ENCODE measurements at places on chromosomes 5 and 9.

- no peak for DNase-seq
Measured at GRCh38 chr9:104092875-104093600, 1.1 kb upstream of the SMC2 start.

DNA sequence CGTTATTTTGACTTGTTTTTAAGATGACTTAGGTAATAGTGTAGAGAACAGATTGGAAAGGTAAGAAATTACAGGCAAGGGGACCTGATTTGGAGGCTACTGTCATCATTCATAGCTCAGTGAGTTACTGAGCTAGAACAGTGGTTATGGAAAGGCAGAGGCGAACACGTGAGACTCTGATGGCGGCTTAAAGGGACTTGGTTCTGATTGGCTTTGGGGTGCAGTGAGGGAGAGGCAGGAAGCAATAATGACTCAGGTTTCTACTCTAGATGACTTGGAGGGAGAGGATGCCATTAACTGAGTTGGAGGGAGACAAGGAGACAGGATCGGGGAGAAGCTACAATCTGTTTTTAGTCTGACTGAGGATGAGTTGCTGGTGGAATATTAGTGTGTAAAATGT is 3.0 kb downstream of the F2RL2 start:
- no peak for DNase-seq

DNA sequence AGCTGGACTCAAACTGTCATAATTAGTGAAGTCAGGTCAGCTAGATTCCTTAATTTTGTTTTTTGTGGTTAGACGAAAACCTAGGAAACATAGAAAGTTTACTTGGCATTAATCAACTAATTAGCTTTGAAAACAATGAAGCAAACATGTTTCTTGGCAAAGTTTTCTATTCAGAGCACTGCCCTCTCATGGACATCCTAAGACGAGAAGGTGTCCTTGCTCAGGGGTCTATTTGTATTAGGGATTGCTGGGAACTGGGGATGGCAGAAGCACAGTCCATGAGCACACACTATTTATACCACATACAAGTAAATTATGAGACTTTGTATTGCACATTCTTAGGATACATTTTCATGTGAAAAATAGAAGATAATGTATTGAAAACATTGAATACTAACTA is 49.7 kb downstream of the POC5 start:
- DNase-seq: no peak

GRCh38 chr9:88370346-88370745 is 17.9 kb upstream of the SPIN1 start:
- DNase-seq: no peak

GRCh38 chr5:77806213-77806843 is 30.2 kb upstream of the TBCA start:
- DNase-seq: no peak

DNA sequence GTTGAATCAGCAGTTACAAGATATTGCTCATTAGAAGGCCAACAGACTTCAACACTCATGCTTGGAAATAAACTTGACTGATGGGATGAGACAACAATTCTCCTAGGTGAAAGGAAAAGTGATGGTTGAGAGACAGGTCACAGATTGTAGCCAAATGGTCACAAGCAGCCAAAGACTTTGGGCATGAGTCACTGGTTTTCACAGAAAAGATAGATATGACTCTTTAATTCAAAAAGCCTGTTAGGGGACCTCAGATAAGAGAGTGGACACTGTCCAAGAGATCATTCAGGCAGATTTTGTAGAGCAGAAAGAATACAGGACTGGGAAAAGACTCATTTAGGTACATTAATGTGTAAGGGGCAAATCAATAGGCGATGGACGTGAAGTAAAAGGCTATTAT is 982.5 kb downstream of the MAT2B start:
- DNase-seq: no peak

DNA sequence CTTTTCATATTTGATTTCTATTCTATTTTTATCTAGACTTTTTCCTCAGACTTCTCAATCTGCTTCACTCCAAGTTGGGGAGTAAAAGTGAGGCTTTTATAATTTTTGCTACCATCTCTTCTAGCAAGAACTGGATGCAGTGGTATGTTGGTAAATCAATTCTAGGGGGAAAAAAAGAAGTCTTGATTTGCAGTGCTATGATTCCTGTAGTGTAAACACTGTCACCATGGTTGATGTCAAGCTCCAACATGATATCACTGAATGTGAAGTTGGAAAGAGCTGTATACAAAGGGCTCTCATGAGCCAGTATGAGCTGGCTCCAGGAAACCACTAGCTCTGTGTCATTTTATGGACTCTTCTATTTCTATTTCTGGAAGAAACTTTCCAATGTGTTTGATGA is 439.2 kb downstream of the NTRK2 start:
- no peak for DNase-seq

DNA sequence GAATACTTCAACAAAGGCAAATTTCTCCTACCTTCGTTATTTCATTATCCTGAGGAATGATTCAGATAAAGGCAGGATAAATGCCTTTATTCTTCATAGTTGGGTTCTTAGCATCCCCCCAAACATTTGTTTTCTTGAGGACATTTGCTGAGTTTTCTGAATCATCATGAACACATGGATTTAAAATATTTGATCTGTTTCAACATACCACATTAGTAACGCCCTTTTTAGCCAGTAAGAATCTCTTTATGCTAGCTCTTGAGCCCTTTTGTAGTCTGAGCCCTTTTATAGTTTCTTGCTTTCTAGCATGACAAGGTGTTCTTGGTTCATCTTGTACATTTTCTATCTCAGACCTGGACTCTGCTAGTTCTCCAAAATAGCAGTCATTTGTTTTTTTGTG is 27.9 kb downstream of the SKIC3 start:
- no peak for DNase-seq

DNA sequence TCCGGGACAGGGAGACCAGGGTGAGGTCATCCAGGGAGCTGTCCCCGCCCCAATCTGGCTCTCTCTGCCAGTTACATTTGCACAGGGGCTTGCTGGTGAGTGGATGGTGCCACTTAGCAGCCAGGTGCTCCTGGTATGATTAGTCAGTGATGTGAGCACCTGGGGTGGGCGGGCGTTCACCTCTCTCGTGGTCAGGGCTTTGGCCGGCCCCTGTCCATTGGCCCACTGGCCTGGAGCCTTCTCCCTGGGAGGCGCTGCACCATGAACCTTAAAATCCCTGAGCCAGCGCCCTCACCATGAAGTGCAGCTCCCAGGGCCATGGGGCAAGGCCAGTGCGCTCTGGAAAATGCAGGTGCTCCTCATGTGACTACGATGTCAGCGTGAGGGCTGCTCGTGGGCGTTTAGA is 2.0 kb downstream of the NKD2 start:
- no peak for DNase-seq

GRCh38 chr5:38258319-38259061 is at the start of gene EGFLAM:
TSS of gene EGFLAM (plus strand) at chr5:38258559. CDS start at chr5:38258755, 196 bp downstream.
- no peak for DNase-seq
